ENCODE measurements at places on chromosomes 11 and 22.

GRCh38 chr11:69114362-69114761 lies 41.4 kb upstream of the SMIM38 start:
- DNase-seq, result no peak

GRCh38 chr22:30140414-30140813 lies 60.1 kb downstream of the HORMAD2 start:
- no peak for DNase-seq

DNA sequence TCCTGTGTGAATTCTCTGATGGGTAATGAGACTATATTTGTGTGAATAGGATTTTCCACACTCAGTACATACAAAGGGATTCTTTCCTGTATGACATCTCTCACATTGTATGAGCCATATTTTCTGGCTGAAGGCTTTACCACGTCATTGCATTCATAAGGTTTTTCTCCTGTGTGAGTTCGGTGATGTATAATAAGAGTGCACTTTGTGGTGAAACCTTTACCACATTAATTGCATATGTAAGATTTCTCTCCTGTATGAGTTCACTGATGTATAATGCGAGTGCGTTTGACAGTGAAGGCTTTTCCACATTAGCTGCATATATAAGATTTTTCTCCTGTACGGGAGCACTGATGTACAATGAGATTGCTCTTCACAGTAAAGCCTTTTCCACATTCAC lies 455.4 kb upstream of the CNTN5 start:
- no peak for DNase-seq

DNA sequence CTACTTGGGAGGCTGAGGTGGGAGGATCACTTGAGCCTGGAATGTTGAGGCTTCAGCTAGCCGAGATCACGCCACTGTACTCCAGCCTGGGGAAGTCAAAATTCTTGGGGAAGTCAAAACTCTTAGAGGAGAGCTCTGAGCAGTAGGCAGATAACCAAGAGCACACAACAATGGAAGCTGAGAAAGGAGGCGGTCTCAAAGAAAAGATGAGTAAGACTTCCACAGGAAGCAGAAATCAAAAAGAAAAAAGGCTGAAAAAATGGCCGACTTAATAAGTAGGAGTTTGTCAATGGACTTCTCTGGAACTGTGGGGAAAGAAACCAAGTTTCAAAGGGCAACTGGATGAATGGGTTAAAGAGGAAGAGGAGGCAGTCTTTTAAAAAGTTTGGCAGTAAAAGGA lies 32.1 kb downstream of the RAB30 start:
- no peak for DNase-seq

DNA sequence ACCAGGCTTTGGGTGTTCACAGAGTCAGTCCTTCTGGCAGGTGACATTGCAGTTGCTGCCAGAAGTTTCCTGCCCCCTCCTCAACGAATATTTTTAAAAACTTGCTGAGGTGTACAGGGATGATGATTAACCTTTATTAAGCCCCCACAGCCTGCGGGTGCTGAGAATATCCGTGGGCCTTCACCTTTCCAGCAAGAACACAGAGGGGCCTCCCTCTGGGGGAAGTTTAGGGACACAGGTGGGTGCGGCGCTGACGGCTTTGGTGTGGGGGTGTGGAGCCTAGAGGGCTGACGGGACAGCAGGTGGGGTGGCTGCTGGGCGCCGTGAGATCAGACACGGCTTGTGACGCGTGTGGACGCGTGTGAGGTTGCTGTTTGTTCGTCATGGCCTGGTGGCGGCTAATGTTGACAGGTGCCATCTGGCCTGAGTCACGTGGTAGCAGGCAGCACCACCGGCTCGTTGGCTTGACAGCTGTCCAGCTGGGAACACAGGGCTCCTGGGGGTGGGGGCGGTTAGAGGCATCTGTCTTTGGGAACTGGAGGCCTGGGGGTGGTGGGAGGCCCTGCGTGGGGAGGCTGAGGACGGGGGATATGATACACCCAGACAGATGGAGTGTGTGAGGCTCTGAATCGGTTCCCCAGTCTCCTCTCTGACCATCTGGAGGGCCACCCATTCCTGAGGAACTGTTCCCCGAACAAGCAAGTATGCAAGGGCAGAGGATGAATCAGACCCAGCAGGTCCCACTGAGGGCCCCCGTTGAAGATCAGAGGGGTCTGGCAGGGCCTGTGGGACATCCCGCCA lies 12.5 kb upstream of the LRRC10B start:
- DNase-seq, result no peak

DNA sequence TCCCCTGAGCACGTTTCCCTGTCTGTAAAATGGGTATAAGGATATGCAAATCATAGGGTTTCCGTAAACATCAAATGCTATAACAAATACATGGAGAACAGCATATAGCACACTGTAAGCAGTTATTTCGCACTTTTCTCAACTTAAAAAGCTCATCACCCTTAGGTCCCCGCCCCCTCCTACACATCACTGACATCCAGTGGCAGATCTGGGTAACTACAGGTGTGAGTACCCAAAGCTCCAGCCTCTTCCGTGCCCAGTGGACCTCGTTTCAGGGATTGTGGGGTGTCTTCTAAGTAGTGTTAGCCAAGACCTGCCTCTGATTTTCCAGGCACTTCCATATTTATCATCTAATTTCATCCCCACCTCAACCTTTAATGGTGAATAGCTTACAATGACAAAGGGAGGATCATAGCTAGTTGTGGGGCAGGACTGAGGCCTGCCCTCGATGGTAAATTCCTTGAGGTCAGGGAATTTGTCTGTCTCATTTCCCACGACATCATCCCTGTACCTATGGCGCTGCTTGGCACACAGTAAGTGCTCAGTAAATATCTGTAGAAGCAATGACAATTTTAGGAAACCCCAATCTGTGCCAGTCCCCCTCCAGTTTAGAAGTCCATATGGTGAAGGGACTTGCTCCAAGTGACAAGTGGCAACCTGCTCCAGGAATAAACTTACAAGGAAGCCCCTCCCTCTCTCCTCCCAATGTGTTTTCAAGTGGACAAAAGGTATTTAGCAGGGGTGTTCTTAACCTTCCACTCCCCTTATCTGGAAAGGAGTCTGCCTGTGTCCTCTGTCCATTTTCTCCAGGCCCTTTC lies 340.5 kb downstream of the TENM4 start:
- peak; percentile 66 for DNase-seq

DNA sequence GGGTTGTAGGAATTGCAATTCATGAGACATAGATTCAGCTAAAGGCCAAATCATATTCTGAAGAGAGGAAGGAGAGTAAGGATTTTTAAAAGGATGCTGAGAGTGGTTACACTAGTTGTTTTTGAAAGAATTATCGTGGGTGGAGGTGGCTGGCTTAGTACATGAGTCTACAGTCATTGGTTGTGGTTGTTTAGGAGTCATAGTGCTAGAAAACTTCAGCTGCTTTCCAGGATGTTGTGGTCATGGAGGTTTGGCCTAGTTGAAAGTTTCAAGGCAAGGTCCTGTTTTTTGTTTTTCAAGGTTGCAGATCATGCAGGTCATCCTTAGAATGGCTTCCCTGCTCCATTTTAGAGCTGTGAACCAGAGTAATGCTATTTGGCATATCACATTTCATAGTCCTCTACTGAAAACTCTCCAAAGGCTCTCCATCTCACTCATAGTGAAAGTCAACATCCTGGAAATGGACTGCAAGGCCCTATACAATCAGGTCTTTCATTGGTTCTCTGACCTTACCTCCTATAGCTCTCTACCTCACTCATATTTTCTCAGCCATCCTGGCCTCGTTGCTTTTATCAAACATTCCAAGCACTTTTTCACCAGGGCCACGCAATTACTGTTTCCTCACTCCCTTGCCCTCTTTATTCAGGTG lies 26.1 kb upstream of the ZBTB44 start:
- no peak for DNase-seq

DNA sequence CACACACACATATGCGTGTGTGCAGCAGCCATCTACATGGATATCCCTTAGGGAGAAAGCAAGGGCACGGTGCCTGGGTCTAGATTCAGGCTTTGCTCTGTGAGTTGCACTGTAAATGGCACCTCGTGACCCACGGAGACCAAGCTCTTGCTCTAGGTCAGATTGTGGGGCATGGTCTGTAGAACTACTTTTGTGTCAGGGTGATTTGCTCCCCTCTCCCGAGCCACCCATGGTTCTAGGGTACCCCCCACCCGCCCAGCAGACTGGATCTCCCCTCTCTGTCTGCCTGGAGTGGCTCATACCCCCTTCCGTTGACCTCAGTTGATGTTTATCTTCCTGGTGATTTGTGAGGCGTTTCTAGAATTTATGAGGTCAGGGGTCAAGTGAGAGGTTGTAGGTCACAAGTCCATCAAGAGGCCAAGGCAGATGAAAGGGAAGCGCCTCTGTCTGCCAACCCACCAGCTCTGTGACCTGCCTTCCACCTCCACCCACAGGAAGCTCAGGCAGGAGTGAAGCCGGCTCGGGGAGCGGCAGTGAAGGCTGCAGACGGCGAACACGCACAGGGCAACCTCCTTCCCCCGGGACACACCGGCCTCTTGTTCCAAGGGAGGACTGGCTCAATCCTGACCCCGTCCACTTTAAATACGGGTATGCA lies 76.2 kb upstream of the TTLL12 start:
- no peak for DNase-seq

- DNase-seq, result no peak
Observed at GRCh38 chr11:17406818-17407149, 18.3 kb upstream of the KCNJ11 start.

GRCh38 chr22:44445307-44445680 lies 52.7 kb downstream of the RTL6 start:
- DNase-seq, result no peak

DNA sequence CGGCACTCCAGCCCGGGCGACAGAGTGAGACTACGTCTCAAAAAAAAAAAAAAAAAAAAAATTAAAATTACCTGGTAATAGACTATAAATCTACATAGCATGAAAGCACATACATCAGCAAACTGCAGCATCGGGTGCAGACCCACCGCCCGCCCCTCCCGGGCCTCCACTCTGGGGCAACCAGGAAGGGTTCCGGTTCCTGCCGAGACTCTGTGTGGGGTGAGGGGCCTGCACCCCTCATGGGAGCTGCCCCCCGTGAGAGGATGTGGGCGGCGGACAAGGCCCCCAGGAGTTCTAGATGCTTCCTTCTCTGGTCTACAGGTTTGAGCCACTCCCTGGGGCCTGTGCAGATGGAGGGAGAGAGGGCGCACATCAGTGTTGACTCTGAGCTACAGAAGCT lies 9.1 kb downstream of the DRD4 start:
- DNase-seq, result no peak

GRCh38 chr11:14582793-14583192 lies 60.8 kb upstream of the PDE3B start:
- DNase-seq, result no peak

DNA sequence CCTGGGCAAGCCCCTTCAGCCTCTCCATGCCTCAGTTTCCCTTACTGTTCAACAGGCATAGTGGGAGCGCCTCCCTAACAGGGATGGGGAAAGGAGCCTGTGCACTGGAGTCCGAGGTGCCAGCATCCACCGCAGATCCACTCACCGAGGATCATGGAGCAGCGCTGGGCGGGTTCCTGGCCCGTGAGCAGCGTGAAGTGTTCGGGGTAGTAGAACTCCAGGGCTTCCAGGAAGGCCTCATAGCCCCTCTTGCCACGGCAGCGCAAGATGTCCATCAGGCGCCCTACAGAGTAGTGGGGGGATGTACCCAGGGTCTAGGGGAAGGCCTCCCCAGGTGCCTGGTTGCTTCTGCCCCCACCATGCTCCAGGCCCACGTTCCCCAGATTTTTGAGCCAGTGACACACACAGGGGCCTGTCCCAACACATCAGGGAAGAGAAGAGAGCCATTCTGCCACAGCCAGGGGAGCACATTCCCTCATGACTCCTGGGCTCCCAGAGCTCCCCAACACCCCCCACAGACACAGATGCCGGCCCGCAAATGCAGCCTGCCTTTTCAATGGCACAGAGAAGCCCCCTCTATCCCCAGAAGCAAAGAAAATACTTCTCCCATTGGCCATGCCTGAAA lies 1.3 kb downstream of the CARD10 start:
- peak; percentile 45 for DNase-seq

- DNase-seq, result no peak
Observed at GRCh38 chr11:19577976-19578619, 134.5 kb upstream of the NAV2 start.

GRCh38 chr22:31321421-31321820 lies 24.7 kb downstream of the PATZ1 start:
- no peak for DNase-seq

GRCh38 chr11:132898676-132899075 lies 633.6 kb downstream of the OPCML start:
- no peak for DNase-seq
